ENCODE measurements at places on chromosomes 6 and 20.

GRCh38 chr6:169656546-169657283 lies 45.1 kb downstream of the WDR27 start:
- DNase-seq, result no peak

- no peak for DNase-seq
Measured at GRCh38 chr20:33556246-33556645, 66.3 kb downstream of the CBFA2T2 start.

DNA sequence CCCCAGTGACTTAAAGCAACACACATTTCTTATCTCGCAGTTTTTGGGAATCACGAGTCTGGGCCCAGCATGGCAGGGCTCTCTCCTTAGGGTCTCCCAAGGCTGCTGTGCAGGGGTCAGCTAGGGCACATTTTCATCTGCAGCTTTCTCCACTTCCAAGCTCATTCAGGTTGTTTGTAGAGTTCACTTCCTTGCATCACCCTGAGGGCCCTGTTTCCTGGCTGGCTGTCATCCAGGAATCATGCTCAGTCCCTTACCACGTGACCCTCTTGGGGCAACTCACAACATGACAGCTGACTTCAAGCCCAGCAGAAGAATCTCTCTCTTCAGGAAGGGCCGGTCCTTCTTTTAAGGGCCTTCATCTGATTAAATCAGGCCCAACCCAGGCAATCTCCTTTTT lies 21.3 kb downstream of the SNAP25 start:
- DNase-seq, result no peak

- DNase-seq, result no peak
Measured at GRCh38 chr20:56316483-56316882, 42.3 kb upstream of the FAM210B start.

GRCh38 chr20:62982124-62983075 lies 24.4 kb downstream of the BHLHE23 start:
- DNase-seq, result no peak

GRCh38 chr6:155158030-155158843 lies 105.6 kb upstream of the CLDN20 start:
- DNase-seq, result no peak

DNA sequence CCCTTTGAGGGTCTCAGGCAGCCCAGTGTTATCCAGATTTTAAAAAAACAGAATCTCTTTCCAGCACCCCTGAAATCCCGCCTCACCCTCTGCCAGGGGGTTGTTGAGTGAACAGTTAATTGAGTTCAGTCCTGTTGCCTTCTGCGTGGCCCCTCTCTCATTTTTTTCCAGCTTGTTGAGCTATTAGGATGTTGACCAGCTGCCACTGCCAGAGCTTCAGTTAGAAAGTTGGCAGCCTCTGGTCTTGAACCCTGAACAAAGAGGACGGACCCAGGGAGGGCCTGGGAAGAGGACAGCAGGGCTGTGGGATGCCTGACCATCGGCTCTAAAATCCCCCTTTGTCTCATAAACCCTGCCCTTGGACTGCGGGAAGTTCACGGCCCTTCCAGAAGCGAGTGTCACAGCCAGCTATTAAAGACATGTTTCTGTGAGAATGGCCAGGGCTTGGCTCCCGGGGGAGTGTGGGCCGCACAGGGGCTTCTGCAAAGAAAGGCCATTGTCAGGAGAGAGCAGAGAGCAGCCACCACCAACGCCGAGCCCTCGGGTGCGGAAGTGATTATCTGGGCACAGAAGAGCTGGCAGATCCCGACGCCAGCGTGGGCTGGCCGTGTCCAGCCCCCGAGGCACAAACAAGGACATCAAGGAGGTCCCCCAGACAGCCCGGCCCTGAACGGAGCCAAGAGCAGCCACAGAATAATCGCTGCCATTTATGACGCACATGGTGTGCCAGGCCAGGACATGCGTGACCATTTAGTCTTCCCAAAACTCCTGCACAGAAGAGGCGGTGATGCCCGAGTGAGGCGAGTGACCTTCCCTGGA lies 189.0 kb downstream of the ANKRD60 start:
- DNase-seq, result no peak

DNA sequence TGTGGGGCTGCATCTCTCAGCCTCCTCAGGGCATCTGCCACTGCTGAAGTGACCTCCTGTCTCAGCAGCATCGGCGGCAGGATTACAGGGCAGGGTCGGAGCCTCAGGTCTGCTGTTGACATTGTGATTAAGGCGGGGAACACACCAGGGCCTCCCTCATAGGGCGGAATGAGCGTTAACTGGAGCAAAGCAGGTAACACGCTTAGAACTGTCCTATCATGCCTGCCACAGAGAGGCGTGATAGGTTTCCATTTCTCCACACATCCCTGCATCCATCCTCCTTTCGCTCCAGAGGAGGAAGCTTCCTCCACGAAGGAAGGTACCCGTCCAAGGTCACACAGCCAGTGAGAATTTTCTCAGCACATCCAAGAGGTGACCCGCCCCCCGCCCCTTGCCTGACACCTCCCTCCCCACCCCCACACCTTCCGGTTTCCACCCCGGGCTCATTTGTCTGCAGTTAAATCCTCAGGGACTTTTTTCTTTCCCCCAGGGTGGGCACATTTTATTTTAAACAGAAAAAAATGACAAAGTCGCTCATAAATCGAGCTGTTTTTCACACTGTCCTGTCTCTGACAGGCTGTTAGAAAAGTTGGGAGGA lies 200.8 kb downstream of the TFAP2C start:
- DNase-seq, result no peak

DNA sequence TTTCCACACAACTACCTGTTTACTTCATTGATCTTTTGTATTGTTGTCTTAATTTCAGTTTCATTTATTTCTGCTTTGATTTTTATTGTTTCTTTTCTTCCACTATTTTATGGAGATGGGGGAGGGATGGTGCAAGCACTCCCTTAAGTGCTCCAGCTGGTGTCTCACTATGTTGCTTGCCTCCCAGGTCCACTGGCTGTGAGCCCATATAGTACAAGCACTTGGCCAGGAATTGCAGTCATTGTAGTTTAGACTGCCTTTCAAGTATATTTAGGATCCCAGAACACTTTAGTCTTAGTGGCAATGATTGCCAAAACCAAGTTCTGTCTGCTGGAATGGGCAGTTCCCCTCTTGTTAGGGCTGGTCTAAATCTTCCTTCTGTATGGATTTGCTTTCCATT lies 34.9 kb upstream of the MAN1A1 start:
- no peak for DNase-seq

DNA sequence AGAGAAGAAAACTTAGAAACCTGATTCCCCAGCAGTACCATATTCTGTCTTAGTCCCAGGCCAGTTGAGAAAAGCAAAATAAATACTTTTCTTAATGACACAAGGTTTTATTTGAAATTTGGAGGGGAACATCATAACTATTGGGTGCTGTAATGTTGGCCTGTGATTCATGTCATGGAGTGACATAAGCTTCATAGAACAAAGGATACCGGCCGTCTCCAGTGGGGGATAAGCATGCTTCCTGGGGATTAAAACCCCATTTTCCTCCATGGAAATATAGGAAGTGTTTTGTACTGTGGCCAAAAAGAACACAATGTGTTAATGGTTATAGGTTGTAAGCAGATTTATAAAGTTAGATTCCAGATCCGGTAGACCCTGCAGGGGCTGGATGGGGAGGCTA lies 18.0 kb downstream of the MTHFD1L start:
- DNase-seq, result no peak

DNA sequence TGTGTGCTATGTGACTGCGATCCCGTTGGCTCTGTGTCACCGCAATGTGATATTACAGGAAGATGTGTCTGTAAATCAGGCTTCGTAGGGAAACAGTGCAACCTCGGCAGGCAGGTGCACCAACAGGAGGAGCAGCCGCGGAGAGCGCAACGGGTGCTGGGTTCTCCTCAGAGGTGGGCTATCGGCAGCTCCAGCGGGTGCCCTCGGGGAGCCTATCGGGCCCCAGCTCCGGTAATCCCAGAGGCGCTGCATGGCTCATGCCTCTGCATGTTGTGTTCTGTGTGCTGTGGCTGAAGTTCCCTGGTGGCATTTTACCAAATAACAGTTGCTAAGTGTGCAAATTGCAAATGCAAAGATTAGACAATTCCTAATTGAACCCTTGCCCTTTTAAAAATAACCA lies 409.9 kb downstream of the LAMA2 start:
- DNase-seq, result no peak
